WTC11 (cell line): ENCODE measurements at places on chromosomes 12 and 14. TPM values are rescaled to one million over a fixed set of nuclear protein-coding genes. Genes with fewer than 3 reads are reported as not detected.

DNA sequence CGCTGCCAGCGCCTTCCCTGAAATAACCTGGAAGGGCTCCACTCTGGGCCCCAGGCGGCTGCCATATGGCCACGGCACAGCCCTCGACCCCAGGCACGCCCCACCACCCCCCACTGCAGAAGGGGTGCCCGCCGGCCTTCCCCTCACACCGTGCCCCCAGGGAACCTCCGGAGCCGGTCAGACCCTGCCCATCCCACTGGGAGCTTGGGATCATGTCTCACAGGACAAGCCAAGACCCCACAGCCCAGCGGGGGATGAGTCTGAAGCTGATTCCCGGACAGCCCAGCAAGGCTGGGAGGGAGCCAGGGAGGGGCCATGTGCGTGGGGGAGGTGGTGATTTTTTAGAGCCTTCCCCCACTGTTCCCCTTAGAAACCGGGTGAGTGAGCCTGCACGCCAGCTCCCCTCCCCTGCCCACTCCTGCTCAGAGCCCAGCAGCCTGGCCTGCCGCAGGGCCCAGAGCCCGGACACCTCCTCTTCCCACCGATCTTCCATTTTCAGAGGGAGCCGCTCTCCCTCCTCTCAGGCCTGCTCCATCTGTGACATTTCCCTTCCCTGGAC is 1.4 kb downstream of the RIMBP2 start:
- DNase-seq = no peak

DNA sequence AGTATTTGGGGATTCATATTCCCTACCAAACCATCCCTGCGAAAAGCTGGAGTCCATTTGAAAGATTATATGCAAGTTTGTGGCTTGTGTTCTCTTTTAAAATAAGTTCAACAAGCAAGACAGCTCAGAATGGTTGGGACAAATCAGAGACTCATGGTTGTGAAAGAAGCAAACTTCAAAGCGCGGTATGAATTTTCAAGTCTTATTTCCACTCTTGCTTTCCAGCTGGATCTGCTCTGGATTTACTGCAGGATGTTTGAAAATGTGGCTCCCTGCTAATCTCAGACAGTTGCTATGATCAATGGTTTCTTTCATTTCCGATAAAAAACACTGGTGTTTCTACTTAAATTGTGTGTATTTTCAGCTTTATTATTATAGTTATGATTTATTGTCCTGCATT is 477.5 kb downstream of the RAD51B start:
- DNase-seq = no peak

DNA sequence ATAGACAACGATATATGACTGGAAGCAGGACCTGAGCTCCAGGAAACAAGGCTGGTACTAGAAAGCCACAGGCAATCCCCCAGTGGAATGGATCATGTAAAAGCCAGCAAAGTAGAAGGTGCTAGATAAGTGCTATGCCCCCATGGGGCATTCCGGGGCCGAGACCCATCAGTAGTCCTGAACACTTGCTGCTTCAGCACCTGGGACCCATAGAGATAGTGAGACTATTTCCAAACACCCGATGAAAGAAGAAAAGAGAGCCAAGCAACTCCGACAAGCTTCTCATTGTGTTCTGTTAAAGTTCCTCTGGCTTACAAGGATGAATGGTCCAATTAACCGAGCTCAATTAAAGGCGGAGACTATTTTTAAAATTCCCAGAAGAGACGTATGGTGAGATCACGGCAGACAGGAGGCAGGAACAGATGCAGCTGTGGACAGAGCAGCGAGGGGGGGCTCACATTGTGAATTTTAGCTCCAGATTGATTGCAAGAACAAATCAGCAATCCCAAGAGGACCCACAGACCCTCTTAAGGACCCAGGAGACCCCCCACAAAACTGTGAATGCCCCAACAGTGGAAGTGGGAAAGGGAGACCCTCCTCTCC is 142.5 kb upstream of the OVCH1 start:
- DNase-seq = no peak

- no peak for DNase-seq
These were observed 7.0 kb downstream of the IFI27L2 start for GRCh38 chr14:94122438-94122837.

- no peak for DNase-seq
These were observed 108.5 kb downstream of the DICER1 start for GRCh38 chr14:95048771-95049312.

GRCh38 chr12:11959117-11959823 is 111.5 kb upstream of the BCL2L14 start:
- no peak for DNase-seq

GRCh38 chr14:100972118-100972897 is 68.8 kb upstream of the RTL1 start:
- DNase-seq = no peak

DNA sequence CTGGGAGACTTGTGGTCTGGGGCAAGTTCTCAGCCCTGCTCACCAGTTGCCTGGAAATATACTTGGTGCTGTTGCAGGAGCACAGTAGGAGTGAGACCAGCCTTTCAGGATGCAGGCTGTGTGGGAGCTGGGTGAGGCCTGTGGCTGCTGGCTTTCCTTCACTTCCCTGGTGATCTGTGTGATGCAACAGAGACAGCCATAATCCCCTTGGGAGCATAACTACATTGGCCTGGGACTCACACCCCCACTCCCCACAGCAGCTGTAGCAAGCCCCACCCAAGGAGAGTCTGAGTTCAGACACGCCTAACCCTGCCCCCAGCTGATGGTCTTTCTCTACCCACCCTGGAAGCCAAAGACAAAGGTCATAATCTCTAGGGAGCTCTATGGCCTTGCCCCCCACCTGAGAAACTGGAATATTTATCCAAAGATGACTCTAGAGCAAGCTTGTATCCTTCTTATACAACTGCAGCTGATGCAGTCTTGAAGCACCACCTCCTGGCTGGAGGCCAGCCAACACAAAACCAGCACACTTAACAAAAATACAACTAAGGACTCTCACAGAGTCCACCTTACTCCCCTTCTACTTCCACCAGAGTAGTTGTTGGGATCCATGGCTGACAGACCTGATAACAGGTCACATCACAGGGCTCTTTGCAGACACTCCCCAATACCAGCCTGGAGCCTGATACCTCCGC is 190.4 kb upstream of the CPNE8 start:
- DNase-seq = no peak

DNA sequence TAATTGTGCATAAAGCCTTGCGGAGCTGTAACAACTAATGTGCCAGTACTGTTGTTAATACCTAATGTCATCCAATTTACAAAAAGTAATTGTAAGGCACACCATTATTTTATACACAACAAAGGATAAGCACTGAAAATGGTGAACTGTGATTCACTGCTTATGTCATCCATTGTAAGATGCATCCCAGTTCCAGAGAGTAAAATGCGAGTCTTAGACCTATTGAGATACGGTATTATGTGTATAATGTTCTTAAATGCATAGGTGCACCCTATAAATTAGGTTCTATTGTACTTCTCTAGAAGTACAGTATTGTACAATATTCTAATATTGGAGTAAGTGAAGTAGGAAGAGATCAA is 406 bp downstream of the PARP2 start:
- no peak for DNase-seq

DNA sequence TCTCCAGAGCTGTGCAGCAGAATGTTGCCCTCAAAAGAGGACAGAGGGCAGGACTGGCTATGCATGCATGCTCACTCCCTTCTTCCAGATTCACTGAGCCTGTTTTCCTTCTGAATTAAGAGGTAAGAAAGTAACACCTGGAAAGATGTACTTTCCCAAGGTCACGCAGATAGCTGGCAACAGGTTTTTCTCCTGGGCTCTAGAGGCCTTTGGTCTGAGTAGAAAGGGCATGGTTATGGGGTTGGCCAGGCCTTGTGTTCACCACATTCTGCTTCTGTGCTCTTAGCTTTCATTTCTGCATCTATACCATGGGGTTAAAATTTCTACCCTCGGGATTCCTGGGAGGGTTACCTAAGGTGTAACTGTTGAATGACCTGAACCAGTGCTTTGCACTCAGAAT is 57.5 kb downstream of the RASSF3 start:
- DNase-seq = no peak

DNA sequence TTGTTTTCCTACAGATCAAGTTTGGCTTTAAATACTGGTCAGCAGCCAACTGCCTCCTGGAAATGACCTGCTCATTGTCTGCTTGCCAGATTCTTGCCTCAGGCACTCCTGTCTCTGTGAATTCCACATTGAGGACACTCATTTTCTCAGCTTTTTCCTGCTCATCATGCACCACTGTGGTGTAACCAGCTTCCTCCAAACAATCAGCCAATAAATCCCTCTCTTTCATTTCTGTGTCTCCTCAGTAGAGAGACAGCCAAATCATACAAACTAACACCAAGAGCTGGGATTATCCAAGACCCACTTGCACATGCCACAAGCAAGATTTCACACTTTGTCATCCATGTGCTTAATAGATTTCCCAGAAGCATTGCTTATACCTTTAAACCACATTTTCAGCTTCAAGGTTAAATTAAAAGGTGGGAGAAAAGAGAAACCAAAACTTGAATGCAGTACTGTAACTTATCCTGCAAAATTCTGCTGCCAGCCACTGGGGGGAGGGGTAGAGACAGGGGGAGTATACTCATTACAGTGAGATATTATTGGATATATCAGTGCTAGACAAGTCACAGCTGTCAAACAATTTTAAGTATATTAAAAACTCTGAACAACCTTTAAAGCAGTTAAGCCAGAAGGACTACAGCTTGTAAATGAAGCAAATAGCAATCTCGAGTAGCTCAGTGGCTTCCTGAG is 105.0 kb downstream of the PPP2R5E start:
- no peak for DNase-seq

DNA sequence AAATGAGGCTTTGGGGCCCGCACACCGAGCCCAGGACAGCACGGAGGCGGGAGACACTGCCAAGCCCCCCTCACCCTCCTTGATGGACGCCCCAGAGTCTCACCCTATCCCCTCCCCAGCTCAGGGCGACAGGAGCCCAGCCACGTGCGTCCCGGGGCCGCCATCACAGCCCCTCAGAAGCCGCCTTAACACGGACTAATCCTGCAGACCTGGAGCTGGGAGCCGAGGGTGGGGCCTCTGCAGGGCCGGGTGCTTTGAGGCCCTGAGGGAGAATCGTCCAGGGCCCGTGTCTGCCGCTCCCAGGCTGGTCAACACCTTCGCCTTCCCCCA is 79.7 kb upstream of the FBRSL1 start:
- no peak for DNase-seq

GRCh38 chr12:46363582-46364299 is 8.8 kb downstream of the SLC38A2 start:
- no peak for DNase-seq

DNA sequence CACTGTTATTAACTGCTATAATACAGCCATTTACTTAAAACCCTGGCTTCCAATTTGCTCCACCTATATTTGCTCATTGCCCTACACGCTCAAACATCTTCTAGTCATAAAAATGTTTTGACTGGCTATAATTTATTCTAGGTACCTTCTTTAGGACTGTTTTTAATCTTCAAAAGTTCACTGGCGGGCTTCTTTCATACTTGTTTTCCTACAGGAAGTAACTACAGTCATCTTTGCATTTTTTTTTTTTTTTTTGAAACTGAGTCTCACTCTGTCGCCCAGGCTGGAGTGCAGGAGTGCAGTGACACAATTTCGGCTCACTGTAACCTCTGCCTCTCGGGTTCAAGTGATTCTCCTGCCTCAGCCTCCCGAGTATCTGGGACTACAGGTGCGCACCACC is 32.5 kb downstream of the MPHOSPH9 start:
- DNase-seq = no peak

- no peak for DNase-seq
These were observed 2.7 kb upstream of the GZMH start for GRCh38 chr14:24612196-24612595.

DNA sequence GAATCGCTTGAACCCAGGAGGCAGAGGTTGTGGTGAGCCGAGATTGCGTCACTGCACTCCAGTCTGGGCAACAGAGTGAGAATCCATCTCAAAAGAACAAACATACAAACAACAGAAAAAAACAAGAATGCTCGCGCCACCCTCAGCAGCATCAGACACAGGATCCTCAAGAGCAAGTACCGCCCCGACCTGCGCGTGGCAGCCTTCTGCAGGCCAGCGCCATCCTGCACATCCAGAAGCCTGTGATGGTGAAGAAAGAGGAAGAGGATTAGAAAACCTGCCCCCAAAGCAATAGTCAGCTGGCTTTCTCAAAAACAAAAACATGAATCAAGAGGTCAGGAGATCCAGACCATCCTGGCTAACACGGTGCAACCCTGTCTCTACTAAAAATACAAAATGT is 30.0 kb upstream of the EID3 start:
- DNase-seq = no peak

The TPH2 gene
- 0.55 to 0.83 TPM (median 0.64 TPM) in 3 replicates for total RNA-seq

The LTB4R2 gene
- 9.1 to 12.9 TPM (median 9.8 TPM) in 3 replicates for total RNA-seq

The CLEC4D gene
- 0.09 to 0.16 TPM in 2 of 3 replicates, not detected in the other for total RNA-seq

The KSR2 gene
- total RNA-seq = 2.4 to 2.6 TPM (median 2.4 TPM) in 3 replicates
